NCI-H446 (cell line): ENCODE measurements at places on chromosomes 1 and 21.
A peak's percentile ranks its signal among the peaks of the same experiment; 100 is the strongest.

GRCh38 chr1:51621161-51621560 is 4.3 kb downstream of the OSBPL9 start:
- DNase-seq = no peak

- no peak for DNase-seq
Measured at GRCh38 chr1:85224734-85225623, 24.2 kb upstream of the SYDE2 start.

DNA sequence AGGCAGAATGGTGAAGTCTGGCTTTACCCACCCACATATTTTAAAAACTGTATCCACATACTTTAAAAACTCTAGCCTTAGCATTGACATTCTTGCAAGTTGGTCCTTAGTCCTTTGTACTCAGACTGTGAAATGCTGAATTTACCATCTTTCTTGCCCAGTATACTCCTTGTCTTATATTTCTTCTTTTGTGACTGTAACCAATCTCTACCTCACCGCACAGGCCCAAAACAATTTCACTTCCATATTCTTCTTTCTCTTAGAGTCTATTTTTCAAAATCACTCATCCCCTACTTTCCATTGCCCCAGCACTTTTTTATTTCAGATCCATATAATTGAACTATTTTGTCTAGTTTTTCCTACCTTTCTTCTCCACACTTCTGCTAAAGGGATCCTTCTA is 892.4 kb upstream of the B3GALT2 start:
- no peak for DNase-seq

DNA sequence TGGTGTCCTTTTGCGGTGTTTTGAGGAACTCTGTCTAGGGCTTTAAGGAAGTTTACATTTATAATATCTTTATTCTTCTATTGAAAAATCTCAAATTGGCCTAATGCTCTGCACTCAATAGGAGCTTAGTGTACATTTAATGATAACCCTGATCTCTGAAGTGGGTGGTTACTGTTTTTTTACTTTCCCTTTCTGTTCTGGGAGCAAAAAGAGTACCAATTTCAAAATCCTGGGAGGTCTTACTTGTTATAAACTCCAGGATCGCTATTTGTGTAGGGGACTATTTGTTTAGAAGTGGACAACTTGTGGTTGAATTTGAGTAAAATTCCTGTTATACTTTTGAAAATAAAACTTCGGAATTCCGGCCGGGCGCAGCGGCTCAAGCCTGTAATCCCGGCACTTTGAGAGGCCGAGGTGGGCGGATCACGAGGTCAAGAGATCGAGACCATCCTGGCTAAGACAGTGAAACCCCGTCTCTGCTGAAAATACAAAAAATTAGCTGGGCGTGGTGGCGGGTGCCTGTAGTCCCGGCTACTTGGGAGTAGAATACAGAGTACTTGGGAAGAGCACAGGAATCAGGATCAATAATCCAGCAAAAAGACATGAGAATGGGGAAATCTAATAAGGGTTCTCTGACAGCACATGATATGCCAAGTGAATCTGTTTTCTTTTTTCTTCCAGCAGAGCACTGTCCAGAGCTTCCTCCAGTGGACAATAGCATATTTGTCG is 1.1 kb downstream of the C4BPB start:
- DNase-seq = no peak

DNA sequence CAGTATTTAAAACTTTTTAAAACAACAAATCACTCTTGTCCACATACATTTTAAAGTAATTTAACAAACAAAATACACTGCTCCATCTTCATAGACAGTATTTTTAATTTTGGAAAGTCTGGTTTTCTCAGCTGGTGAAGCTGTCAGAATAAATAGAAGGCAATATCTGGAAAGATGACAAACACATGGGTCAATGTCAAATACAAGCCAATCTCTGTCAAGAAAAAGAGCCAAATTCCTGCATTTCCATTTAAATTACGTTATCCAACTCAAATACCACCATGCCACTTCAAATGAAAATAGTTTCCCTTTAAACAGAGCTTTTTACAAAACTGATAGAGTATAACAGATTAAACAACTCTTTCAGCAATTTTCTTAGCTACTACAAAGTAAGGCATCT is 176.5 kb downstream of the RERE start:
- peak; percentile 17 for DNase-seq

DNA sequence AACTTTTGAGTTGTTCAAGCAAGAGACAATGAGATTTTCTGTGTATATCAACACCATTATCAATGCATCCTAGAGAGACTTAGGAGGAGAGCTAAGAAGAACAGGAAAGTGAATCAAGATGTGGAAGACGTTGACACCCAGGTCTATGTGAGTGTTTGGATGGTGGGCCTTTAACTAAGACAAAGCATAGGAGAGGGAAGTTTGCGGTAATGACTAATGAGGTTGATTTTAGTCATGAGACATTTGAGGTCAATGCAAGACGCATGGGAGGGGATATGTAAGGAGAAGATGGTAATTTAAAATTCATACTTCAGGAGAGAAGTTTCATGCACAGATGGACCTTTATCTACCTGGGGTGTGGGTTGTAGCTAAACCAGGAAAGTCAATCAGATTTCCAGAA is 269.6 kb downstream of the VAV3 start:
- DNase-seq = no peak

- DNase-seq = no peak
Measured at GRCh38 chr1:7568901-7569524, 202.1 kb upstream of the VAMP3 start.

GRCh38 chr1:224753491-224753890 is 137.4 kb downstream of the CNIH3 start:
- DNase-seq = no peak

GRCh38 chr21:39186676-39187075 is 3.4 kb upstream of the PSMG1 start:
- DNase-seq = no peak

DNA sequence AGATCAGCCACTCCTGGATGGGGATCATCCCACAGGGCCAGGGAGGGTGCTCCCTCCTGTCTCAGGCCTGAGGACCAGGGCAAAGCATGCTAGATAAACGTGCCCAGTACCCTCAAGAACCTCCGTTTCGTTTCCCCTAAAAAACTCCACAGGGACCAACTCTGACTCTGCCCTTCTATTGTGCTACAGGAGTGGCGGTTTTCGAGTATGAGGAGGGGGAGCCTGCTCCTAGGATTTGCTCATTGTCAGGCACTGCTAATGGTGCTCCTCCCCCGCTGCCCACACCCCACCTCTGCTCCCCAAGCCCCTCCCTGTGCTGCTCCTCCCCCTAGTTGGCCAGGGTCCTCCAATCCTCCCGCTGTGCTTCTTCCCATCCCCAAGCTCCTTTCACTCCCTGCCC is 32.0 kb downstream of the PGBD5 start:
- no peak for DNase-seq

GRCh38 chr1:245551536-245551935 is 396.8 kb downstream of the KIF26B start:
- no peak for DNase-seq

DNA sequence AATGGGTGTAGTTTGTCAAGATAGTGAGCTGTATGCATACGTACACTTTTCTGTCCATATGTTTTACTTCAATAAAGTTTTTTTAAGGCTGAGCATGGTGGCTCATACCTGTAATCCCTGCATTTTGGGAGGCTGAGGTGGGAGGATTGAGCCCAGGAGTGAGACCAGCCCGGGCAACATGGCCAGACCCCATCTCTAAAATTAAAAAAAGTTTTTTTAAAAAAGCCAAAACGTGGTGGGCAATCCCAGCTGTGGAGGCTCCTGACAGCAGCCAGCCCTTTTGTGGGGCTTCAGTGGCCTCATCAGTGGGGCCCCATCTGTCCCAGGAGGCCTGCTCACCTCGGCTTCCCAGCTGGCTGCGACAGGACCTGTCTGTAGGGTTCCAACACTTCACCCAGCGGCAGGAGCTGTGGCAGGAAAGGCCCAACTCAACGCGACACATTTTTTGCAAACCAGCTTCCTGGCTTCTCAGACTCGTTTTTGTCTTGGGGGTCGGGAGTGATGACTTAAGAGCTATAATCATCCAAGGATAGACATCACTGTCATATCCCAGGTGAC is 56.9 kb upstream of the LBR start:
- no peak for DNase-seq

DNA sequence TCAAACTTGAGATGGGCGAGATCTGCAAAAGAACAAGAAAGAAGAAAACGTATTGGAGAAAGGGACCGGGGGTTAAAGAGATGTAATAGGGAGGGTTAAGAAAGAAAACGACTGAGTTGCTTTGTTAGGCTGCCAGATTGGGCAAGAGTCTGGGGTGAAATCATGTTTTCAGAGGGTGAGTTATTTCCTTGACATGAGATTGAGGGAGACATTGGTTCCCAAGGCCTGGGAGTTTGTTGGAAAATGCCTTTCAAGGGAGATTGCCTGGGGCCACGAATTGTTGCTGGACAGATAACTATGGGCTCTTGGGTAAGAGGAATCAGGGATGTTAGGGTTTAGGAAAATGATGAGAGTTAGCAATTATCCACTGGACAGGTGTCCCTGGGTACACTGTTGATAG is 776 bp upstream of the CADM3 start:
- no peak for DNase-seq

DNA sequence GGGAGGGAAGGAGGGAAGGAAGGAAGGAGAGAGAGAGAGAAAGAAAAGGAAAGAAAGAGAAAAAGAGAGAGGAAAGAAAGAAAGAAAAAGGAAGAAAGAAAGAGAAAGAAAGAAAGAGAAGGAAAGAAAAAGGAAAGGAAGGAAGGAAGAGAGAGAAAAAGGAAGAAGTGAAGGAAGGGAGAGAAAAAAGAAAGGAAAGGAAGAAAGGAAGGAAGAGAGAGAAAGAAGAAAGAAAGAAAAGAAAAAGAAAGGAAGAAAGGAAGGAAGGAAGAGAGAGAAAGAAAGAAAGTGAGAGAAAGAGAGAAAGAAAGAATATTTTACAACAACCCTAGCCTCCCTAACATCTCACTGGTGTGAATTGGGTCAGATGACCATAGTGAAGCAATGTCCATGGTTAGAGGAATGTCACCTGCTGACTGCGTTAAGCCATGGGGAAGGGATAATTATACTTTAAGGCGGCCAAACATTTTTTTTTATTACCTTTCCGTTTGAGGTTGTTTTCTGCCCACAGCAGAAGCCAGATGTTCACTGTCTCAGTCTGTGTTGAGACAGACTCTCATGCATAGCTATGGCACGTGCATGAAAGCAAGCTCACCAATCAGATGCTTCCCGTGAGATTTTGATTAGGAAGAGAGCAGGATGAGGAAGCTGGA is 76.4 kb downstream of the SNRPE start:
- DNase-seq = no peak

DNA sequence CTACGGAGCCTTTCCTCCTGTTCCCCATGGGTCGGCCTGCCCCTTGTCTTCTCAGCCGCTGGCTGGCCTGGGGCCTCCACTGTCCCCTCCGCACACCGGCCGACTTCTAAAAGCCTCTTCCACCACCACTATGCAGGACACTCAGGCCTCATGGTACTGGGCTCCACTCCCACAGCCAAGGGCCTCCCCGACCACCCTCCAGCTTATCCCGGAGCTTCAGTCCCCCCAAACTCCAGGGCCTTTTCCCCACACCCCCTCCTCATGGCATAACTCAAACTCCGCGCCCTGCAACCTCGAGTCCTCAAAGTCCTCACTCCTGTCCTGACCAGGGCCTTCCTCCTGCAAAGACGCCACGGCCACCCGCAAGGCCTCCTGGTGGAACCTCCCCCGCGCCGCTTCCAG is 2.0 kb downstream of the LRRC41 start:
- DNase-seq = no peak

DNA sequence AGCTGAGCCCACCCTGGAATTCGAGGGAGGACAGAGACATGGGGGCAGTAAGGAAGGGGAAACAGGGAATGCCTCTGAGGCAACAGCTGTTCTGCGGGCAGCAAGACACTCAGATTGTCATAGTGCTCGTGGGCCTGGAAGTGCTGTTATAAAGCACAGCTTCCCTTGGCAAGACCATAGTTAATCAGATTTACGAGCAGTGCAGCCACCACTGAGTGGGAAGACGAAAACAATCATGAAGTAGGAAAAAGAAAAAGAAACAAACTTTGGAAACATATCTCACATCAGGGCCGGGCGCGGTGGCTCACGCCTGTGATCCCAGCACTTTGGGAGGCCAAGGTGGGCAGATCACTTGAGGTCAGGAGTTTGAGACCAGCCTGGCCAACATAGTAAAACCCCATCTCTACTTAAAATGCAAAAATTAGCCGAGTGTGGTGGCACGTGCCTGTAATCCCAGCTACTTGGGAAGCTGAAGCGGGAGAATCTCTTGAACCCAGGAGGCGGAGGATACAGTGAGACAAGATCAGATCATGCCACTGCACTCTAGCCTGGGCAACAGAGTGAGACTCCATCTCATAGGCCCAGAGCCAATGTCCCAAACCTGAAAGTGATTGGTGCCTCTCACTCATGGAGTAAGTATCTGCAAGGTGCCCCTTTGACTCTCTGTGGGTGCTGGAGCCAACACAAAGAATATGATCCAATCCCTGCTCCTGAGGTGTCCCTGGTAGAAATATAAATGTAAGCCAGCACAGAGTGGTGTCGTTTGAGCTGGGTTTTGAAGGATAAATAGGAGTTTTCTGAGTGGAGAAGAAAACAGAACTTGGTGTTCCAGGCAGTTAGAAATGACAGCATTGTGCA is 55.6 kb upstream of the GPR153 start:
- DNase-seq = no peak

- no peak for DNase-seq
Measured at GRCh38 chr1:38926091-38926490, 15.5 kb downstream of the RHBDL2 start.

DNA sequence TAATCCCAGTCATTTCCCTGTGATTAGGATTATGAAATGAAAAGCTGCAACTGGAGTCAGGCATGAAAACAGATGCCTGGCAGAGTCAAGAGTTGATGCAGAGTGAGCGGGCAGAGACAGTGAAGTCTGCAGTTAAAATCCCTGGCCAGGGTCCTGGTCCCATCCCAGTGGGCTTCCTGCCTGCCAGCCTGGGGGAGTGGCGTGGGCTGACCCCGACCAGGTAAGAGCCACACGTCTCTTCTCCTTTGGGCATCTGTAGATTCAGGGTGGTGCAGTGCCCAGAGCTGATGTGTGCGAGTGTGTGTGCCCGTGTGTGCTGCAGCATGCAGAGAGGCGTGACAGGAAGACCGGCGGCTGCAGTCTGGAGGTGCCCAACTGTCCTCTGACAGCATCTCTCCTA is 6.2 kb upstream of the KIAA1614 start:
- no peak for DNase-seq

DNA sequence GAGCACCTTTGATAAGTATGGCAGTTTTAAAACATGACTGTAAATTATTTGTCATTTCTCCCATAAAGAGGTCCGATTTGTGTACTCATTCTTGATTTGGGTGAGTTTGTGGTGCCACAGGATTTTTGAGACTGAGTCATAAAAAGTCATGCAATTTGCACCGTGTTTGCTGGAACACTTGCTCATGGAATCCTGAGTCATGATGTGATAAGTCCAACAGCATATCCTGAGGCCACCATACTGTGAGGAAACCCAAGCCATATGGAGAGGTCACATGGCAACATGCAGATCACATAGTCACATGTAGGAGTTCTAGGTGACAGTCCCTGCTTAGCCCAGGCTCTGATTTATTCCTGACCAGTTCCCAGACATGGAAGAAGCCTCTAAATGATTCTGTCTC is 40.8 kb upstream of the PRRX1 start:
- no peak for DNase-seq
